CD4-positive, alpha-beta T cell treated with Interleukin-15 for 1 hour (primary cell): ENCODE measurements at places on chromosomes 4 and X.

DNA sequence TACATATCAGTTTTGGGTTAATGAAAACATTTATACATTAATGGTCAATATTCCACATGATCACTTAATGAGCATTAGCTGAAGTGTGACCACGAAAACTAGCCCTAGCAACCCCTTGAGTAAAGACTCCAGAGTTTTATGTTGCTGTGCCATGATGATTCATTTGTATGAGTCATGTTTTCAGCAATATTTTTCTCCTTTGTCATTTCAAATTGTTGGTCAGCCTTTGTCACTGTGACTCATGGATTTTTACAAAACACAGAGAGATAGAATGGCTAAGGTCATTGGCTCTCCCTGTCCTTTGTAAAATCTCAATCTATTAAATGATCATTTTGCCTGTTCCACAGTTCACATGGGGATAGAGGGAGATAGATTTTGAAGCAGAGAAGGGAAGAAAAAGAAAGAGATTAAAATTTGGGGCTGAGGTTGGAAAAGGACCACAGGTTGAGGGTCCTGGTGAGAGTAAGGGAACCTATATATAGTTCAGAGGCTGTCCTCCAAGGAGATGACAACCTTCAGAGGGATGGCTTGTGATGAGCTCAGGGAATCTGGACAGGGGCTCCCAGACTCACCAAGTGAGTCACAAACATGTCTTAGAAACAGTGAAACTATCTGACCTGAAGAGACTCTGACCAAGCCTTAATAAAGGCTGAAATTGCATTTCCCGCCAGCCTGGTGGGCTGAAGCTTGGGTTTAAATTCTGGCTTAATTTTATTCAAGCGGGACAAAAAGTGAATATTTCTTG, 25.6 kb downstream of the NR0B1 start:
- no peak for DNase-seq

DNA sequence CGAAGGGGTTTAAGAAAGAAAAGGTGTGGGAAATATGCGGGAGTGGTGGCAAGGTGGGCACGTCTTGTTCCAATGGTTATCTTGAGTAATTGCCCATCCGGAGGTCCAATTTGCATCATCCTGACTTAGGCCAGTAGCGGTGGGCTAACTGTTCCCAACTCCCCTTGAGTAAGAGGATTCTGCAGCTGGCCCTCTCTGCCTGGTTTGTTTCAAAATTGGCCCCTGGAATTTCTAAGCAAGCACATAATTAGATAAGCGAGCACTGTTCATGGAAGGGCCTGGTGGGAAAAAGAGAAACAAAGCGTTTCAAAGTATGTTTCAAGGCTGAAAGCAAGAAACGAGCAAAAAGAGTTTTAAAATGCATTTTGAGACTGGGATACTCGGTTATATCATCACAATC, 198.2 kb downstream of the CEP135 start:
- no peak for DNase-seq

GRCh38 chrX:44062840-44063239, 89.7 kb upstream of the NDP start:
- no peak for DNase-seq

DNA sequence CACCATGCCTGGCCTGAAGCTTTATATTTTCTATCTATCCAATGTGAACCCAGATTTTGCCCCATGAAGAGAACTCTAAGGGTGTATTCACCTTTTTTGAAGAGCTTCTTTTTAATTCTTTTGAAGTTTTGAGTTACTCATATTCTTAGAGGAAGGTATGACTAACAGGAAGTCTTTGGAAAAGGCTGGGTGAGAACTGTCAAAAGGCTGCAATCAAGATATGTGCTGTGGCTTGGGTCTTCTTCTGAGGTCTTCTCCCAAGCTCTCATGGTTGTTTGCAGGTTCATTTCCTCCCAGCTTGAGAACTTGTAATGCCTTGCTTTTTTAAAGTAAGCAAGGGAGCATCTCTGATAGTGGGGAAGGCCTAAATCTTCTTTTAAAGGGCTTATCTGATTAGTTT, 3.1 kb upstream of the C4orf17 start:
- DNase-seq = no peak

DNA sequence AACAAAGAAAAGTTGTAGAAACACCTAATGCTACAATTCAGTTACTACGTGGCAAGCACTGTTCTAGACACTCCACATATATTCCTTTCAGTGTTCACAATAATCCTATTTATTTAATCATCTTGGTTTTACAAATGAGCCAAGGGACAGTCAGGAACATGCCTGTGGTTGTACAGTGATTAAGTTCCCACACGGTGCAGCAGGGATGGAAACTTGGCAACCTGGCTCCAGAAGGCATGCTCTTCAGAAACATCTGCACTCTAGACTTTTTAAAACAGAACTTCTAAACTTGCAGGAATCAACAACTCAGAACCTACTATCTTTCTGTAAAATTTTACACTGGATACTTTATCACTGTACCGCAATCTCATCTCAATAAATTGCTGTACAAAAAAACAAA, 32.1 kb downstream of the TAPT1 start:
- DNase-seq = no peak

DNA sequence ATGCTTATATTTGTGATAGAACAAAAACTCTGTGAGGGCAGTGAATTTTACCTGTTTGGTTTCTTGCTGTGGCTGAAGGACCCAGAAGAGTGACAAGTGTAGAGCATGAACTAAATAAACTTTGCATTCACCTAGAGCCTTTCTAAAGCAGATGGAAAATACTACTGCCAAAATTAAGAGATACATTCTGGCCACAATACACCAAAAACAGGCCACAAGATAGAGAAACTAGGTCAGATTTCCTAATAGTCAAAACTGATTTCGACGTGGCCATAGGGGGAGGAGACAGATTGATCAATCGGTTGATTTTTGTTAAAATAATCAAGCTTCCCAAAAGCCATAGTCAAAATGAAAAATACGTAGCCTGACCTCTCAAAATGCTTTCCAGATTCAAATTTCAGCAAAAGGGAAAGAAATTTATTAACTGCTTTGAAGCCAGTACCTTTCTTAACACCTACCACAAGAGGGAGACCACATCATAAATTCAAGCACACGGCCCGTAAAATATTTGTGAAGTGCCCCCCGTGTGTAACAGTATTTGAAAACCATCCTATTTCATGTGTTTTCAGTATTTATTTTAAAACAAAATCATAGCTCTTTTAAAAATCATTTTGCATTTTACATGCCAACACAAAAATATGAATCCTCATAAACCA, 132.4 kb downstream of the CORIN start:
- no peak for DNase-seq

- no peak for DNase-seq
Measured at GRCh38 chrX:99777912-99778311, 632.2 kb downstream of the PCDH19 start.

GRCh38 chr4:139229534-139230039, 50.4 kb downstream of the MGARP start:
- DNase-seq = no peak

GRCh38 chrX:130120746-130121504, 10.6 kb upstream of the ELF4 start:
- peak; percentile 68 for DNase-seq

DNA sequence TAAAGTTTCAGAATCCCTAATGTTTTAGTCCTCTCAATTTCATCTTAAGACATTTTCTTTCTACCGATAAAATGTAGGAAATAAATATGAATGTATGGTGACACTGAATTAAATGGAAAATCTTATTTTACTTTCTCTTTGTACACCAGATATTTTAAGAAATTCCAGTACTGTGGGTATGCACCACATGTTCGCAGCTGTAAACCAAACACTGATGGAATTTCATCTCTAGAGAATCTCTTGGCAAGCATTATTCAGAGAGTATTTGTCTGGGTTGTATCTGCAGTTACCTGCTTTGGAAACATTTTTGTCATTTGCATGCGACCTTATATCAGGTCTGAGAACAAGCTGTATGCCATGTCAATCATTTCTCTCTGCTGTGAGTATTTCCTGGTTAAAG, 26.9 kb downstream of the C4orf46 start:
- no peak for DNase-seq

GRCh38 chr4:157050561-157050960, 25.4 kb upstream of the GLRB start:
- DNase-seq = no peak
